NCI-H2081 treated with DMSO at 0.1 percent for 48 hours (cell line): ENCODE measurements at places on chromosomes 16 and 17.

GRCh38 chr17:7191571-7192270 lies 12.6 kb upstream of the ASGR1 start:
- no peak for DNase-seq

- peak; percentile 1 for DNase-seq
Measured at GRCh38 chr17:35242158-35242804, 591 bp upstream of the SLFN5 start.

DNA sequence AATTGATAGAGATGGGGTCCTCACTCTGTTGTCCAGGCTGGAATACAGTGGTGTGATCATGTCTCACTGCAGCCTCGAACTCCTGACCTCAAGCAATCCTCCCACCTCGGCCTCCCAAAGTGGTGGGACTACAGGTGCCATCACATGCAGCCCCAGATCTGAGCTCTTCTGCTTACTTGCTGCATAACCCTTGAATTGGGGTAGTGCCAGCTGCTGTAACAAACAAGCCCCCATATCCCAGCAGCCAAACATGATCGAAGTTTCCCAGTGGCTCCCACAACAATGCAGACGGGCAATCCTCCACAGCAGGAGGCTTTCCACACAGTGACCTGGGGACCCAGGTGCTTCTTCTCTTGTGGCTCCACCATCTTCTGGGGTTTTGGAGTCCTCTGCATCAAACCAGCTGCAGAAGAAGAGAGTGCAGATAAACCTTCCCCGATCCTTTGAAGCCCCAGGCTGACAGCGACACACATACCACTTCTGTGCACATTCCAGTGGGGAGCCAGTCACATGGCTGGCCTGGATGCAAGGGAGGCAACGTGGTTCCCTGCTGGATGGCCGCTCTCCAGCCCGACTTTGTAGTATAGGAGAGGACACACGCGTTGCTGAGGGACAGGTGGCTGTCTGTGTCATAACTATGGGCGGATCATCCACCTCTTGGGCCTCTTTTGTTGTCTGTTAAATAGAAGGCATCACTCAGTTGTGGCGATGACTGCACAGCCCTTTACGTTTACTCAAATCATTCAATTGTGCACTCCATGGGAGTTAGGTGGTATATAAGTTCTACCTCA lies 16.7 kb downstream of the SBK1 start:
- no peak for DNase-seq

DNA sequence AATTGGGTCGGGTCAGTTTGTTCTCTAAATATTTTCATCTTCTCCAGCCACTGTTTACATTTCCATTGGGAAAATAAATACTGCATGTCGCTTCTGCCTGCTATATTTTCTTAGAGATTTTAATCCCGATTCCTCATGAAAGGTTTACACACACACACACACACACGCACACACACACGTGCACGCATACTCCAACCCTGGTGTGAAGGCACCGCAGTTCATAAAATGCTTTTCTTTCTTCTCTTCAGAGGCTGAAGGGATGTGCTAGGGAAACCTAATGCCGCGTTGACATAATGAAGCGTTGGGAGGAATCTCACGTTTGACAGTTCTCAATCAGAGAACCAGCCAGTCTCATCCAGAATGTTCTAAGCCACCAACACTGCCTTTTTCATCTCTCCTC lies 222.9 kb upstream of the IRX3 start:
- no peak for DNase-seq

GRCh38 chr17:2253768-2254406 lies 49.7 kb downstream of the SMG6 start:
- DNase-seq, result no peak

- DNase-seq, result no peak
Measured at GRCh38 chr17:954431-955164, 25.0 kb downstream of the NXN start.

GRCh38 chr16:49576173-49576494 lies 202.5 kb downstream of the C16orf78 start:
- DNase-seq, result no peak

- DNase-seq, result no peak
Measured at GRCh38 chr17:46978489-46979146, 435 bp downstream of the RPRML start.

- DNase-seq, result no peak
Measured at GRCh38 chr17:50301891-50302584, 27.8 kb downstream of the TMEM92 start.

GRCh38 chr17:28194382-28194781 lies 124.6 kb upstream of the TMEM97 start:
- no peak for DNase-seq

- no peak for DNase-seq
Measured at GRCh38 chr17:4364622-4365041, 1.8 kb downstream of the UBE2G1 start.

GRCh38 chr17:43372273-43372911 lies 26.4 kb upstream of the ARL4D start:
- DNase-seq, result no peak

DNA sequence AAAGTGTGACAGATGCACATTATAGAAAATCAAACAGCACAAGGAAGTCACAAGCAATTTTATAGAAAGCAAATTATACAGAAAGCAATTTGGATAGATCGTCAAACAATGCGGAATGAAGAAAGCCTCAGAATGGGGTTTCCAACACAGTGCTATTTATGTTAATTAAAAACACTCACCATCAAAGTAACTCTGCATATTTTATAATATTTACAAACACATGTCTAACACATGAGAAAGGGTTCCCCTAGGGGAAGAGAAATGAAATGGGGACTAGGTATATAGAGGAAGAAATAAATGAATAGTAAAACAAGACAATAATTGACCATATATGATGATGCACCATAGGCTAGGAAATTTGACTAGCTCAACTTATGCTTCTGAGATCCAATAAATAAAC lies 171.2 kb upstream of the XYLT1 start:
- DNase-seq, result no peak

GRCh38 chr17:82097184-82097918 lies 685 bp downstream of the FASN start:
- no peak for DNase-seq

DNA sequence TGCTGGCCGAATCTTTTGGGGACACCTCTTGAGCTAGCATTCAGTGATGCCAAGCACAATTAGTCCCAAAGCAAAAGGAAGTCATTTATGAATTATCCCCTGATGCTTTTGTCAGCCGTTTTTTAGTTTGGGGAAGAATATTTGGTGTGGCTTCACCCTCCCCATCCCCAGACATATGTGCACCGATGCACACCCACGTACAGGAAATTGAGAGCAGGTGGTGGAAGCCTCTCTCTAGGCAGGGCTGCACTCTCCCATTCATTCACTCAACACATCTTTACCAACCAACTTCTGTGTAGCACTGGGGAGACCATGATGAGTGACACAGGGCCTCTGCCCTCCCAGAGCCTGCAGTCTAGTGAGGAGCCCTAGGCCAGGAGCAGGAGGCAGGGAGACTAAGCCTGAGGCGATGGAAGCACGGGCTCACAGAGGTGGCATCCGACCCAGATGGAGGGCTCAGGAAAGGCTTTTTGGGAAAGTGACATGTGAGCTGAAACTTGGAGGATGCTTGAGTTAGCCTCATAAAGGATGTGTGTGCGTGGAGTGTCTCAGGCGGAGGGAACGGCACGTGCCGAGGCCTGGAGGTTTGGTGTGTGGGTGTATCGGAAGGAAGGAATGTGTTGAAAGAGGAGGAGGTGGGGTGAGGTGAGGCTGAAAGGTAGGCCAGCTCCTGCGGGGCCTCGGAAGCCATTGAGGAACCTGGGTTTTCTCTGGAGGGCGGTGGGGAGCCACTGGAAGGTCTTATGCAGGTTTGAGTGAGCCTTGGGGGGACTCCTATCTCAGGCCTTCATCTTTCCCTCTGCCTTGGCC lies 43.8 kb downstream of the PSME3IP1 start:
- DNase-seq, result no peak

- DNase-seq, result no peak
Measured at GRCh38 chr16:56641166-56641565, 2.7 kb downstream of the MT1A start.

- DNase-seq, result no peak
Measured at GRCh38 chr17:75273977-75274708, 3.1 kb upstream of the MIF4GD start.

- DNase-seq, result no peak
Measured at GRCh38 chr17:81239714-81240555, 817 bp downstream of the NDUFAF8 start.

DNA sequence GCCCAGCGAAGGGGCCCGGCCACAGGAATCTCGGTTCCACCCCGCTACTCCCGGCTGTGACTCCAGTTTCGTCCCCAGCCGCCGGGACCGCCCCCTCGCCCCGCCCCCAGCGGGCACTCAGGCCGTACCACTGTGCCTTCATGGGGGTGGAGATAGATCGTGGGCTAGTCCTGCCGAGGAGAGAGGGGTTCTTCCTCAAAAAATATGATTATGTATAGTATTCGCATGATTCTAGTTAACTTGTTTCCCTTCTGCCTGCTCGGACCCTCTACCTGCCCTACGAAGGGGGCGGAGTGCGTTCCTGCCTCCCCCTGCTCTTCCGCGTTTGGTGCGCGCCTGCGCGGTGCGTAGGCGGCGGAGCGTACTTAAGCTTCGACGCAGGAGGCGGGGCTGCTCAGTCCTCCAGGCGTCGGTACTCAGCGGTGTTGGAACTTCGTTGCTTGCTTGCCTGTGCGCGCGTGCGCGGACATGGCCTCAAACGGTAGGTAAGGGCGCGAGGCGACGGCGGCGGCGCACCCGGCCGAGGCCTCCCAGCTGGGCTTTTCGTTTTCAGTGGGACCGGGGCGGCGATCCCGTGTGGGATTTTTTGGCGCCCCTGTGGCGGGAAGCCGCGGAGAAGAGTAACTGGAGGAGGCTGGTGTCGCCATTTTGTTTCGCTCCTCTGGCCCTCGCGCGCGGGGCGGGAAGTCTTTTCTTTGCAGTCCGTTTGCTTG lies at the start of gene FUS:
Gene FUS (plus strand): TSS at position 393 of the 713 bp plus-strand sequence. CDS start 76 bp downstream, at position 469.
- DNase-seq, result peak; percentile 23

- DNase-seq, result no peak
Measured at GRCh38 chr16:78768718-78769117, 669.3 kb downstream of the WWOX start.

GRCh38 chr16:57640612-57641011 lies 12.2 kb downstream of the ADGRG1 start:
- DNase-seq, result no peak

DNA sequence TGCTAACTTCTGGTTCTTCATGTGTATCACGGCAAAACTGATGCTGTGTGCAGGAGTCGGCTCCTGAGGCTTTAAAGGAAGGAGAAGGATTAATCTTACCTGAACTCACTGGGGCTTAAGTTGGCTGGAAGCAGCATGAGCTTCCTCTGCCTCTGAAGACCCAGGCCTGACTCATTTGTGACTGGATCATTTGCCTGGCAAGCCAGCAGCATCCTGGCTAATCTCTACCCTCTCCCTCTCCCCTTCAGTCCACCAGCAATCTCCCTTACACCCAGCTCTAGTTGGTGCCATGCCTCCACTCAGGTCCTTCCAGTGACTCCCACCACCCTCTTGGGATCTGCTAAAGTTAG lies 150.3 kb downstream of the IRX3 start:
- DNase-seq, result no peak

DNA sequence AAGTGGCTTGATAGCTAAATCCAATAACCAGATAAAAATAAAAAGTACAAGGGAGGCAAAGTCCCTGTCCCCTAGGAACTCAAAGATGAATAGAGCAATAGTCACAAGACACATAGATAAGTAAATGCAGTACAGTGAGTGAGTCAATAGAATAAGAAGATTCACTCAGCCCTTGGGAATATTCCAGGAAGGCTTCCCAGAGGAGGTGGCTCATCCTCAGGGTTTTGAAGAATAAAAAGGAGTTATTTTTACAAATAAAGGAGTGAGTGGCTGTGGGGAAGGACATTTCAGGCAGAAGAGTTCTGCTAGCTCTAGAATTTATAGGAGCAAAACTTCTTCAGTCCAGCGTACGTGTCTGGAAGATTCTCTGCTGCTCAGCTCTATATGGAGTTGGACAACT lies 177.4 kb upstream of the SDK2 start:
- no peak for DNase-seq

GRCh38 chr17:19762515-19762961 lies 14.4 kb upstream of the ALDH3A1 start:
- DNase-seq, result no peak

DNA sequence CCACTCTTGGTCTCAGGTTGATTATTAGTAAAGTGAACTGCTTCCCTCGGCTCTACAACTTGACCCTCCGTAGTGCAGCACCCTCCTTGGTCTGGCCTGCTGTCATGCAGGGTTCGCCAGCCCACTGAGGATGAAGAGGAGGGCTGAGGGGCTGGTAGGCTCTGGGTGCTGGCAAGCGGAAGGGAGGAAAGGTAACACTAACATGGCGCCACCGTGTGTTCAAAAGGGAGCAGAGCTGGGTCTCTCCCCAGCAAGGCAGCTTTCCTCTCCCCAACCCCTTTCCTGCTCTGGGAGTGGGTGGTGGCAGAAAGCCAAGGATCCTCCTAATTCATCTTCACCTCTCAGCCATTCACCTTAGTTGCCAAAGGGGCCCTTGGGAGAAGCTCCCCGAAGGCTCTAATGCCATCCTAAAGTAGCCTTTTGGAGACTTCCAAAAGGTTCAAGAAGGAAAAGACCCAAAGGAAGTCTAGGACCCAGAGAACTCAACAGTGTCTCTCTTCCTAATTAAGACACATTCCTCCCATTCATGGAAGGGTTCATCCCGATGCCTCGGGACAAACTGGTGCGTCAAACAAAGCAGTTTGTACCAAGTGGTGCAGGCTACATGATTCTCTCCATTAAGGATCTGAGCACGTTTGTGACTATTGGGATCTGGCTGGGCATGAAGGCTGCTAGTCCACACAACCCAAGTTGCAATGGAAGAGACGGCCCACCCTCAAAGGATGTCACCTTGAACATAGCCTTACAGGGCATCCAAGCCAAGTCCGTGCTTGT lies 90.8 kb upstream of the TOB1 start:
- DNase-seq, result peak; percentile 71

GRCh38 chr17:75950421-75950820 lies 9.6 kb upstream of the FBF1 start:
- no peak for DNase-seq

- DNase-seq, result no peak
Measured at GRCh38 chr17:79220713-79221291, 146.2 kb downstream of the ENGASE start.

DNA sequence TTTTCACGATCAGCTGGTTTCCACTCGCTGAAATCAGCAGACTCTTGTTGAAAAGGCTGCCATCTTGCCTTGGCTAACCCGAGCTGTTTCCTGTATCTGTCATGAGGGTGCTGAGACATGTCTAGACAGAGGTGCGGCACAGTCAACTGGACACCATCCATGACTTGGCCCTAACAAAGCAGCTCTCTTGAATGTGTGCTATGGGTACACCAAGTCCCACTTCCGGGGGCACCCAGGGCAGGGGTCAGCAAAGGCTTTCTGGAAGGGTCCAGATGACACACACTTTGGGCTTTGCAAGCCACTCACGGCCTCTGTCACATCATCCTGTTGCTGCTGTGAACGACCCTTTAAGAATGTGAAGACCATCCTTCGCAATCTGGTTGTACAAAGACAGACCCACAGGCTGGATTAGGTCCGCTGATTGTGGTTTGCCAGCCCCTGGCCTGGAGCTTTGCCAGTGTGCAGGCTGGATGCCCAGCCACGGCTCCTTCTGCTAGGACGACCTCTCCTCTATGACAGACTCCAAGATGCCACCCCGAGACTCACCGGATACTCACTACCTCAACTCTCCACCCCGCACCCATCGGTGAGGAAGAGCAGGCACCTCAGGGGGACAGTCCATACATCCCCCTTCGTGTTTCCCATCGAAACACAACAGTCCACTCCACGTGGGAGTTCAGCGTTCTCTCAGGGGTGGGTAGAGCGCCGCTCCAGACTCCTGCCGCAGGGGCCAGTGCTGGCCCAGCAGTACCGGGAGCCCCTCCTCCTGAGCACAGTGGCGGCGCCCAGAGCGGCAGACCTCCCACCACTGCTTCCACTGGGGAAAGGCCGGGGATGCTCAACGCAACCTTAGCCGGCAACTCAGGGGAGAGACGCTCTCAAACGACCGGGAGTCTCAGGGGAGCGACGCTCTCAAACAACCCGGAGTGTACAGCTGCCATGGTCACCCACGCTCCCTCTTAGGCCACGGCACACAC lies 123.5 kb downstream of the ANKRD11 start:
- DNase-seq, result no peak
